ENCODE measurements at places on chromosomes 2 and 18.

DNA sequence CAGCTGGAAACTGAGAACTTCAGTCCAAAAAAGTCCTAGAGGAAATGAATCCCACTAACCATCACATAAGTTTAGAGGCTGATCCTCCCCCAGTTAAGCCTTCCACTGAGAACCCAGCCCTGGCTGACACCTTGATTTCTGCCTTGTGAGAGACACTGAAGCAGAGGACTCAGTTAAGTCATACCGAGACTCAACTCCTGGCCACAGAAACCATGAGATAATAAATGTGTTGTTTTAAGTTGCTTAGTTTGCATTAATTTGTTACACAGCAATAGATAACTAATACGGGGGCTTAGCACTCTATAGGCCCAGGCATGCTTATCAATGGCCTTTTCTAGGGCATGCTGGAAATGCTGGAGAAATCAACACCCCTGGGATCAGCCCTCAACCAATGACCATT lies 3.4 kb upstream of the ADD2 start:
- DNase-seq = no peak

GRCh38 chr2:99571533-99571932 lies 81.7 kb upstream of the REV1 start:
- DNase-seq = no peak

DNA sequence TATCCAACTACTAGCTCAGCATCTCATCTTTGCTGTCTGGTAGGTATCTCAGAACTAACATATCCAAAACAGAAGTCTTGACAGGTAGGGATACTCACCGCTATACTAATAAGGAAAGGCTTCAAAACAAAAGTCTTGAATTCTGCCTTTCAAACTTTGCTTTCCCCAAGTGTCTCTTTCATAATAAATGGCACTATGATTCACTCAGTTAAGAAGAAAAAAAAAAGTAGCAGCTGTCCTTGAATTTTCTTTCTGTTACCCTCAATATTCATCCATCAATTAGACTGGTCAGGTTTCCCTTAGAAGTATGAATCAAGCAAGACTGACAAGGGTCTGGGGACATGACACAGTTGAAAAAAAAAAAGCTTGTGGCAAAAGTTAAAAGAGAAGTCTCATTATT lies 175.1 kb downstream of the GULP1 start:
- no peak for DNase-seq

DNA sequence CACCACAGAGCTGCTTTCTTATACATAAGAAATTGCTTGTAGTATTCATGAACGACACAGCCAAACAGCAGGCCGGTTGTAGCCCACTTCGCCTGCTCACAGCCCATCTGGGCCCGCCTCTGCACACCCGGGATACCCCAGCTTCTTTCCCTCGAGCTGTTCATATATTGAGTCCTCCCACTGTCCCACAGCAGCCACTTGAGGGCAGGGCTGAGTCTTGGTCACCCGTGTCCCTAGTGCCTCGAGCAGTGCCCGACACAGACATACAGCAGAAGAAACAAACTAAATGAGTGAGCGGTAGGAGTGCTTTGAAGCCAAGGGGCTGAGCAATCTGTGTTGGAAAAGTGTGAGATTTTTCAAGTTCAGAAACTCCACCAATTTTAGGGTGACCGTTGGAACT lies 251.4 kb downstream of the KLHL29 start:
- DNase-seq = no peak

- no peak for DNase-seq
Observed at GRCh38 chr2:126668254-126668653, 12.3 kb downstream of the GYPC start.

DNA sequence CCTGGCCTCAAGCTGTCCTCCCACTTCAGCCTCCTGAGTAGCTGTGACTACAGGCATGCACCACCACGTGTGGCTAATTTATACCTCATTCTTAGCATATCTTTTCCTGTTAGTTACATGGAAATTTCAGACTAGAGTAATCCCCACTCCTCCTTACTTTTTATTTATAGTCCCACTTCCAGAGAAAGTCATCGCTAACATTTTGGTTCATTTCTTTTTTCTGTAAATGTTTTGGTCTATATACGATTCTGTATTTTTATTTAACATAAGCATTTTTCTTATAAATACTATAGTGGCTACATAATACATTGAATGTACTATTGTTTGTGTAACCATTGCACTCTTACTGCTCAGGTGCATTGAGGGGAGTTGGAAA lies 42.3 kb downstream of the DDX1 start:
- no peak for DNase-seq

All from activated naive CD4-positive, alpha-beta T cell treated with Interleukin-2 at 50 U/mL for 16 hours (primary cell).